Activated CD4-positive, alpha-beta T cell treated with anti-CD3 and anti-CD28 coated beads, Interleukin-2, Interleukin-4, amounts not matched to agents 100 ng/mL and 50 ng/mL, durations not matched to agents 16 hours and 8 hours (primary cell): ENCODE measurements at places on chromosomes 1 and 21.

- DNase-seq, result no peak
These were observed 199.4 kb downstream of the RPS6KC1 start for GRCh38 chr1:213250446-213250845.

- DNase-seq, result no peak
These were observed at the start of gene NTNG1 for GRCh38 chr1:107140703-107141490. TSS of gene NTNG1 (plus strand) at chr1:107141039.

- DNase-seq, result no peak
These were observed 8.6 kb upstream of the EPHA2 start for GRCh38 chr1:16164213-16165072.

GRCh38 chr1:14479865-14480264 lies 118.6 kb upstream of the KAZN start:
- no peak for DNase-seq

DNA sequence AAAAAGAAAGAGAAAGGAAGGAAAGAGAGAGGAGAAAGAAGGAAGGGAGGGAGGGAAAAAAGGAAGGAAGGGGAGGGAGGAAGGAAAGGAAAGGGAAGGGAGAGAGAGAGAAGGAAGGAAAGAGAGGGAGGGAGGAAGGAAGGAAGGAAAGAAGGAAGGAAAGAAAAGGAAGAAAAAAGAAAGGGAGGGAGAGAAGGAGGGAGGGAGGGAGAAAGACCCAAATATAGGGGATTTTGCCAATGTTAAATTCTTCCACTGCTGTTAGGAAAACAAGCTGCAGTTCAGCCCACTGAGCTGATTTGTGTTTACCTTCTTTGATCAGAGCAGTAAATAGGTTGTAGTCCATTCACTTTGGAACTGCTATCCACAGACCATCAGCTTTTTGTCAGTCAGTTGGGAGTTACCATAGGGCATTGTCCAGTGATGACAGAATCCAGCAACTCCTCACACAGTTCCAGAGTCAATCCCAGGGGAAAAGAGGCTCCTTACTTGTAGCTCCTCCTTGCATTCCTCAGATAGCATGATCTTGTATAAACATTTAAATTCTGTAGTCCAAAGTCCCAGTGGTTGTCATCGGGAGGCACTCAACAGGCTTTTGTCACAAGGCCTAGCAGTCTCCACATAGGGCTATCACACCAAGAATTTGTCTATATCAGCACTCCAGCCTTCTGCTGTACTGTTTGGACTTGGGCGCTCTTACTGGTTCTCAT lies 13.5 kb upstream of the PPP1R8 start:
- DNase-seq, result no peak

DNA sequence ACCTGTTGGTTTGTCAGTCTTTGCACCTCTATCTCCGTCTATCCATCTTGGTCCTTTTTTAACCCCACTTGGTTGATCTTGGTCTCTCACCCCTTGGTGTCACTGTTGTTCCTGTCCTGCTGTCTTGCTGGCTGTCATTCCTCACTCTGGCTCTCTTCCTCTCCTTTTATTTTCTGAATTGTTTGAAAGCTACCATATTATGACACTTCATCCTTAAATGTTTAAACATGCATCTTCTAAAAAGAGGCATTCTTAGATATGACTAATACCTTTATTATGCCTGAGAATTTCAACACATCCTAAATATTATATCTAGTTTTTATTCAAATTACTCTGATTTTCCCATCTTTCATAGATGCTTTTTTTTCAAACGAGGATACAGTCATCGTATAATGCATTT lies 37.0 kb downstream of the BACH1 start:
- no peak for DNase-seq

GRCh38 chr1:71435951-71436350 lies 355.1 kb upstream of the ZRANB2 start:
- no peak for DNase-seq

GRCh38 chr1:163202833-163203451 lies at the start of gene RGS5:
TSS of gene RGS5 (minus strand) at chr1:163202916. CDS start at chr1:163202835, 81 bp downstream.
- DNase-seq, result no peak

DNA sequence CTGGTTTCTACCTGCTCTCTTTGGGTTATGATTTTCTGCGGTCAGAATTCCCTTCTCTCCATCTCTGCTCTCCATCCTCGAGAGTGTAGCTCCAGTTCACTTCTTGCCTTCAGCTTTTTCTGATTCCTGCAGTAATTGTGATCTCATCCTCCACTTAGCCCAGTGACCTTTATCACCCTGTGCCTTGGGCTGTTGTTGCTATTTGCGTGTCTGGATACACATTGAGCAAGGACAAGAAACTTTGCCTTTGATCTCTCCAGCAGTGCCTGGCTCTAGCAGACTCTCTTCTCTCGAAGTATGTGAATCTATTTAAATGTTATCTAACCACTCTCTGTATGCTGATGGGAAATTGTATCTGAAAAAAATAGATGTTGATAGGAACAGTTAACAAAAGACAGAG lies 76.4 kb upstream of the MARK1 start:
- no peak for DNase-seq

GRCh38 chr21:25949701-25950100 lies 214.9 kb downstream of the GABPA start:
- no peak for DNase-seq

DNA sequence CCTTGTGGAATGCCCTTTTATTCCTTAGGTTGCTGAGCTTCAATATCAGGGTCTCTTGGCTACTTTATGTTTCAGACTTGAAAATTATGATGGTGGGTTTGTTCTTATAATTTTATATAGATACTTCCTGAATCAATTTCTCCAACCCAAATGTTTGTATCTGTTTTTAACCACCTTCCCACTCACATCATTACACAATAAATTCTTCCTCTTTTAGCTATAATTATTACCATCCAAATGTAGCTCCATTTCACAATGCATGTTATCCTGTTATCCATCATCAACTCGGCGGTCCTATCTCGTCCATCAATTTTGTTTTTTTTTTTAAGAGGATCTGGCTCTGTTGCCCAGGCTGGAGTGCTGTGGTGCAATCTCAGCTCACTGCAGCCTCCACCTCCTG lies 357.6 kb upstream of the ZP4 start:
- DNase-seq, result no peak

DNA sequence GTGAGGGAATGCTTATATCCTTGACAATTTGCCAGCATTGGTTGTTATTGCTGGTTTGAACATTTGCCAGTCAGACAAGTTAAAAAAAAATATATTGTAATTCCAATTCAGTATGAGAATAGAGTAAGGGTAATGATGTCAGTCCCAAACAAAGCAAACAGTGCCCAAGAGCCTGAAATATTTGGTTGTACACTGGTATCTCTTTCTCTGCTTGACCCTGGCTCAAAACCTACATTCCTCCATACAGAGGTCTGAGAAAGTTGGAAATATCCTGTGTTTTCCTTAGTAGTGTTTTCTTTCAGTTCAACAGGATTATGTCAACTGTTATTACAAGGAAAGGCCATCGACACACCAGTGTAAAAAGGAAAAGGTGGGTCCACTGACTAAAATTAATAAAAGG lies 145.6 kb downstream of the MRPL39 start:
- DNase-seq, result no peak

- DNase-seq, result peak; percentile 72
These were observed at the start of gene TMEM35B for GRCh38 chr1:34984793-34985608. TSS of gene TMEM35B (minus strand) at chr1:34985347. CDS start at chr1:34985305, 42 bp downstream.

- DNase-seq, result no peak
These were observed 56.9 kb downstream of the KAZN start for GRCh38 chr1:14655385-14655784.

DNA sequence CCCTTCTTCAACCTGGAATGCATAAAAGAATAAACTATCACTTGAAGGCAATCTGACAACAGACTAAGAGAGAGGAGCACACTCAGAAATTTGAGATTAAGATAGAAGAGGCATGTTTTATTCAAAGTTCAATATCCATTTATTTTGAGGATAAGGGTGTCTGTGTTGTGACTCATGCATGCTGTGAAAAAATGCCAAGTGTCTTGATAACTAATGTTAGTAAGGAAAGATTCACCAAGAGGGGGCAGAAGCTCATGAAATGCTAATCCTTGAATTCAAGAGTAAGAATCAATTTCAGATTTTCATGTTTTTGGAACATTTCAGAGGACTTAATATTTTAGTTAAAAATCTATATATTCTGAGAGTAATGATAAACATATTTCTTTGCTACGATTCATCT lies 94.0 kb downstream of the IFI44 start:
- DNase-seq, result no peak

DNA sequence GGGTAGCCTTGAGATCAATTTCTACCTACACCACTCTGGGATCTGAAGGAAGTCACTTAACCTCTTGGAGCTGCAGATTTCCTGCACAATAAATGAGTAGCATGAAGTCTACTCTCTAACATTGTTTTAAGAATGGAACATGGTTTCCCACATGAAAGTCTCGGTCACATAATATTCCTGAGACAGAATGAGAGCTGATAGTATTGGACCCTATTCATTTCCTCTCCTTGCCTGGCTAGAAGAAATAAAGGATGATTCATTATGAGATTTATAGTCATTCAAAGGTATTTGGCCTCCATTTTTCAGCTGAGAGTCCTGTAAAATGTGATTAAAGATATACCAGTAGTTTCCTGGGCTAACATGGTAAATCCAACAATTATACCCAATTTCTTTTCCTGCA lies 56.7 kb downstream of the ARHGAP29 start:
- no peak for DNase-seq

DNA sequence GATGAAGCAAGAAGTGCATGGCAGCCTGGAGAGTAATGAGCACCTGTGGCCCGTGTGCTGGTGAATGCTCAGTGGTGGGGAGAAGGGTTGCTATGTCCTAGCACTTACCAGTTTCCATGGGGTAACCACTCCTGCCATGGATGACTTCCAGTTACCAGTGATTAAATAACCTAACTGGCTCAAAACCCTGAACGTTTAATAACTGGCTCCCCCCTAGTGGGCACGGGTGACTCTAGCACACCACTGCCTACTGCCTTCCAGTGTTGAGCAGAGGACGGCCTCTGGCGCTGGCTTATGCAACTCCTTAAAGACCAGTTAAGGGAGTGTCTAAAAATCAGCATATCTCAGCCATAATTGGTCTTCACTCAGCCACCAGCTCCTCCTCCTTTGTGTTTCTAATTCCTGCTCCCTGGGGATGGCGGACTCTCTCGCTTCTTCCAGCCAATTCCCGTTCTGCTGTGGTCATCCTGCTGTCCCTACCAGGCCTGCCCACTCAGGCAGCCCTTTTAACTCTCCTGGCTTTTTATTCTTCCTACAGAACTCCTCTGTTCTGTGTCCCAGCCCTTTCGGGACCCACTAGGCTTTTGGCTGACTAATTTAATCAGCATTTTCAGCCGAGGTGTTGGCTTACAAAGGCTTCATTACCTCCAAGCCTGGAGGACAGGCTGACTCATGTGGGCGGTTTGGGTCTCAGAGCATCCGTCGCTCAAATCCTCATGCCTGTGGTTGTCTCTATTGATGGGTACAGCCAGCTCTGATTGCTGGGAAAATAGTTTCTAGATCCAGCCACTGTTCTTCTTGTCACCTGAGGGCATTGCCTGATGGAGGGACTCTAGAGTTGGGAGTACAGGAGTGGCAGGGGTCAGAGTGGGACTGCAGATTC lies 332.4 kb downstream of the CAMTA1 start:
- DNase-seq, result no peak

DNA sequence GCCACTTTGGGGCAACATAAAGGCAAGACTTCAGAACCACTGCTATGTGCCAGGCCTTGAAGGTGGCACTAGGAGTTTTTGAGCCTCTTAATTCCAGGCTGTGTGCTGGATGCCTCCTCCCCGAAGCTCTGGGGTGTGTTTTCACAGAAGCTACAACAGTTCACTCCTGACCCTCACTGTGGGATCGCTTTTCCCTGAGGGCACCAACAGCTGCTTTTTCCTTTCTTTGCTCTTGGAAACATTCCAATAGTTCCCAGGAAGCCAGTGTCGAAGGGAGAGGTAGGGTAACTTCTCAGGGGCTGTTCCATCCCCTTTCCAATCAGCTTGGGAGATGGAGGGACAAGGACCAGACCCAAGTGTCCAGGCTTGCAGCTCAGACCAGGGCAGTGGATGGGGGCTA lies 153.4 kb downstream of the C1orf94 start:
- DNase-seq, result no peak
